NCI-H1092 (cell line): ENCODE measurements at places on chromosomes 3 and 15.

DNA sequence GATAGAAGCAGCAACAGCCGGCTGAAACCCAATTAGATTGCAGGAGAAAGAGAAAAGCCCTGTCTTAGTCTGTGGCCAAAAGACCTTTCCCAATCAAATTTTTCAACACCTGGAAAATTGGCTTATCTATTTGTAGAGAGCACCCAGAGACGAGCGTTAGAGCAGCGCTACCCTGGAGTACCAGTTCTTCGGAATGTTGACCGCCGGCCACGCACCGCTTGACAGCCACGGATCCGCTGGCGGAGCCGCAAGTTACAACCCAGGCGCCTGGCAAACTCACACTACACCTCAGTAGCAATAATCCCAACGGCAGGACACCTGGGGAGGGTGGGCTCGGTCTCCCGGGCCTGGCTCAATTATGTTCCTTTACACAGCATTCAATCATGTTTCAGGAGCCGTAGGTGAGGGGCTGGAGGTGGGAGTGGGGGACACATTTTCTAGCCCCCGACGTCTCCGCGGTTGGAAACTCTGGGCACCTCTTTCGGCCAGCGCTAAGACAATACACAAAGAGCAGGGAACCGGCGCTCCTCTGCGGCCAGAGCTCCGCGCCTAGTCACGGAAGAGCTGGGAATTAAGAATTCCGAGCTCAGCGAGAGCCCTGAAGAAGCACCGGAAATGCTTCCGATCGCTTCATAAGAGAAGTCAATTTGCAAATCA is 1.2 kb downstream of the MB21D2 start:
- no peak for DNase-seq

- DNase-seq = no peak
Measured at GRCh38 chr15:100383302-100384107, 41.7 kb upstream of the ADAMTS17 start.

DNA sequence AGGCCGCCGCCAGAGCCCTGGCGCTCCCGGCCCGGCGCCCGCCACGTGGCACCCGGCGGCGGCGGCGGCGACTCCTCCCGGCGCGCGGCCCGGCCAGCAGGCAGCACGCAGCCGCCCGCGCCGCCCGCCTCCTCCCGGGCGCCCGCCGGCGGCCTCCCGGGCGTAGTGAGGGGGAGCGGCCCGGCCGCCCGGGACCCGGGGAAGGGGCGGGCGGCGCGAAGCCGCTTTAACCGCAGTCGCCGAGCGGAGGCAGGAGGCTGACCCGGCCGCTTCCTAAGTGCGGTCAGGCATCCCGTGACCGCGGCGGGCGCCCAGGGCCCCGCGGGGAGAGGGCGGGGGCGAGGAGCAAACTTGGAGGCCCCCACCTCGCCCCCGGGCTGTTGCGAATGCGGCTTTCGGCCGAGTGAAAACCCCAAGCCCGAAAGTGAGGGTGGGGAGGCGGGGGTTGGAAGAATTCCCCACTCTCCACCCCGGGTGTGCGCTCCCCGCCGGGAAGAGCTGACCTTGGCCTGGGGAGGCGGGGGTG is 1.7 kb upstream of the HES1 start:
- peak; percentile 52 for DNase-seq

- no peak for DNase-seq
Measured at GRCh38 chr3:29430558-29430971, 149.7 kb downstream of the RBMS3 start.

- no peak for DNase-seq
Measured at GRCh38 chr3:108833611-108834010, 11.0 kb downstream of the TRAT1 start.

- DNase-seq = no peak
Measured at GRCh38 chr3:46946856-46947545, 29.5 kb downstream of the CCDC12 start.

GRCh38 chr3:73399106-73399505 is 225.6 kb downstream of the PDZRN3 start:
- no peak for DNase-seq

DNA sequence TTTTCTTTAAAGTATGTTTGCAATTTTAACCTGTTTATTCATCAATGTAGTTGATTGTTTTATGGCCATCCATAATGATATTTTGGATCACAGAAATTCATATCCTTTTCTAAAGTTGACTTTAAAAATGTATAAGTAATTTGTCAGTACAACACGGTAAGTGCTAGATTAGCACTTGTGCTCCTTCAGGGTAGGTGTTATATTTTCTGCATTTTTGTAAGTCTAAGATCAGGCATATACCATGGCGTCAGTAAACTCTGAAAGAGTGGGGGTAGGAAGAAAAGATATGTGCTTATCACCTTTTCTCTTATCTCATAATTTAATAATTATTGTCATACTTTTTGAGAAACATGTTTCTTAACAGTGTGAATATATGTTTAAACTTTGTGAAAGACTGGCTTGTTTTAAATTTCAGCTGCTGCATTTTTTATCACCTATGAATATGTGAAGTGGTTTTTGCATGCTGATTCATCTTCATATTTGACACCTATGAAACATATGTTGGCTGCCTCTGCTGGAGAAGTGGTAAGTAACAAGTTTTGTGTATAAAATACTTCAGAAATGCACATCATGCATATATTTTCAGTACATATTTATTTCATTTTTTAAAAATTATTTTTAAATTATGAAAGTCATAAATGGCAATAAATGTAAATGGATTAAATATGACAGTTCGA is 22.1 kb downstream of the SLC25A26 start:
- DNase-seq = no peak

DNA sequence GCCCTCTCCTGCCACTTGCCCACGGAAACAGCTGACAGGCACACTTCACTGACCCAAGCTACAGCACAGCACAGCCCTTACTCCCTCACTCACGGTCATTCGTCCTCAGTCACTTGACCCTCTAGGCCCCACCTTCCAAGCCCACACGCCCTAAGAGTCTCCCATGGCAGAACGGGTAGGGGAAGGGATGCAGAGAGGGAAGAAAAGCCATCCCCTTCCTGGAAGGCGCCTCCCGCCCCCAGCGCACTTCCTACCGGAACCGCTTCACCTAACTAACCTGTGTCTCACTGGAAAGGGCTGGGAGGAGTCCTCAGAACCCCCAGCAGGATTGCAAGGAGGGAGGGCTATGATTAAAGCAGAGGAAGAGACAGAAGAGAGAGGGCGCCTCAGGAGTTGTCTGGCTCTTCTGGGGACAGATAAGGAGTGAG is 22.9 kb downstream of the EPHB3 start:
- DNase-seq = no peak

DNA sequence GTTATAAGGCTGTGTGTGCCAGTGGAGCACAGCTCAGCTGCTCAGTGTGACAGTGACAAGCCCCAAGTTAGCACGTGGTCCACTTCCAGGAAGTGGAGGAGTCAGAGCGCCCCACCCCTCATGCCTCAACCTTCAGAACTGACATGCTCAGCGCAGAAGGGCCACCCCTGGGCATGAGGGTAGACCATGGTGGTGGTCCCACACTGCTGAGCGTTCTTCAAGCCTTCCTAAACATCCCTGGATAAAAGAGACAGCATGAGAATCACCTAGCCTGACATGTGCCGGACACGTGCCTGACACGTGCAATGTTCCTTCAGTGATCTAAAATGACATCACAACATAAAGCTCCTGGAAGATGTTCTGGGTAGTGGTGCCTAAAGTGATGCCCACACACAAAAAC is 16.8 kb downstream of the ATP10A start:
- no peak for DNase-seq

GRCh38 chr3:55876560-55876959 is 389.5 kb upstream of the WNT5A start:
- no peak for DNase-seq
